ENCODE measurements at places on chromosomes 7 and 10.

DNA sequence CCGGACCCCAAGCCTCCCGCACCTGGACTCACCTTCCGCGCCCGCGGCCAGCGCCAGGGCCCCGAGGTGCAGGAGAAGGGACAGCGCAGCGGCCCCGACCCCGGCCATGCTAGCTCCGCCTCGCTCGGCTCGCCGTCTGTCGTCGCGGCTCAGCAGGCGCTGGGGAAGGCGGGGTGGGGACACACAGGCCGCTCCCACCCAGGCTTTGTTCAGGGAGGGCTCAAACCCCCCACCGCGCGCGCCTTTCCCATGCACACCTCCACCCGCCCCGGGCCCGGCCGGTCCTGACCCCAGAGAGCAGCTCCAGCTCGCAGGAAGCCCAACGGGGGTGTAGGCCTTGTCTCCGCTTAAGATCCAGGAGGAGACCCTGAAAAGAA lies at the start of gene KCP:
Gene KCP, minus strand, starts transcription at position 141 of the 377 bp plus-strand sequence. Its CDS starts 33 bp downstream, at position 108.
- DNase-seq: no peak

DNA sequence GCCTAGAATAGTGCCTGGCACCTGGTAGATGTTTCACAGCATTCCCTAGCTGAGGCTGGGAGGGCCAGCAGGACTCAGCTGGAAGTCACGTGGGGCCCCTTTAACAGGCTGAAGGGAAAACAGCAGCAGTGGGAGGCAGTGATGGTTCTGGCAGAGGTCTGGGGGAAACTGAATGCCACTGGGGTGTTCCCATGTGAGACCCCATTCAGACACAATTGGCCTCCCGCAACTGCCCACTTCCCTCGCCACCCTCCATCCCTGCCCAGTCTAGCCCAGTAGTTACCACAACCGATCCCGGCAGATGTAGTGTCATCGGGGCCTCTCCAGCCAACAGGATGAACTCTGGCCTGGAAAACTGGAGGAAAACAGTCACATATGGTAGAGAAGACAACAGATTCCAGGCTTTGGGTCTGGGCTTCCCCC lies 38.3 kb downstream of the FRMPD2 start:
- DNase-seq: no peak

GRCh38 chr10:124040451-124041188 lies 52.8 kb downstream of the CHST15 start:
- DNase-seq: no peak

DNA sequence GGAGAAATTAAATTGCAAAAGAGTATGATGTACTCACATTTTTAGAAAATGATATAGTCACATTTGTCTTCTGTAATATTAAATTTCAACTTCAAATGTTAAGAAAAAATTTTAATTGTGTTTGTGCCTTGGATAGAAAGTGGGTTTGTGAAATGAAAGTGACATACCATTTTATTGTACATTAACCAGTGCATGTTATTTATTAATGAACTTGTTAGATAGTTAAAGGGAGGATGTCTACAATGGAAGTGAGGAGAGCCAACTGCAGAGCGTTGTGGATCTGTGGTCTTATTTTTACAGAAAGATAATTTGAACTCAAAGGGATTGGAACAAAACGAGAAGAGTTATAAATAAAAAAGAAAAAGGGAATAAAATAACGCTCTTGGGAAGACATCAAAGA lies 291.7 kb downstream of the ARL4A start:
- no peak for DNase-seq

DNA sequence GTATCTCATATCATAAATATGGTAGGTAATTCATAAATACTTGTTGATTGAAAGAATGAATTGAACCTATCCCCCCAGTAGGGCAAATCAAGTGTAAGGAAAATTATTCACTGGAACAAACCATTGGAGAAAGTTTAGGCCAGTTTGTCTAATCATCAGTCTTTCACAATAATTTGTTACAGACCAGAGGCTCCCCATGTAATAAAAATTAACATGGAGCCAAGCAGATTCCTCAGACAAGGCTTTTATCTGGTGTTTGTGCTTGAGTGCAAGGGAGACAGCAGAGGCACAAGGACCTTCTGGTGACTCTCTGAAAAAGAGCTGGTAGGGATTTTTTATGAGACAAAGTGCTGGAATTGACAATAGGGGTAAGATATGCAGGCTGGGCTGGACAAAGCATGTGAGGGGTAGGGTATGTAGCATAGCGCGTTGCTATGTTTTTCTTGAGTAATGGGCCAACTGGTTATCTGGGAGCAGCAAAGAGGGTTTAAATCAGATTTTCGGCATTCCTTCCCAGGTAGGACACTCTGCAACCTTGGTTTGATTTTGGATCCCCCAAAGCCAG lies 7.8 kb upstream of the PANK1 start:
- DNase-seq: no peak

DNA sequence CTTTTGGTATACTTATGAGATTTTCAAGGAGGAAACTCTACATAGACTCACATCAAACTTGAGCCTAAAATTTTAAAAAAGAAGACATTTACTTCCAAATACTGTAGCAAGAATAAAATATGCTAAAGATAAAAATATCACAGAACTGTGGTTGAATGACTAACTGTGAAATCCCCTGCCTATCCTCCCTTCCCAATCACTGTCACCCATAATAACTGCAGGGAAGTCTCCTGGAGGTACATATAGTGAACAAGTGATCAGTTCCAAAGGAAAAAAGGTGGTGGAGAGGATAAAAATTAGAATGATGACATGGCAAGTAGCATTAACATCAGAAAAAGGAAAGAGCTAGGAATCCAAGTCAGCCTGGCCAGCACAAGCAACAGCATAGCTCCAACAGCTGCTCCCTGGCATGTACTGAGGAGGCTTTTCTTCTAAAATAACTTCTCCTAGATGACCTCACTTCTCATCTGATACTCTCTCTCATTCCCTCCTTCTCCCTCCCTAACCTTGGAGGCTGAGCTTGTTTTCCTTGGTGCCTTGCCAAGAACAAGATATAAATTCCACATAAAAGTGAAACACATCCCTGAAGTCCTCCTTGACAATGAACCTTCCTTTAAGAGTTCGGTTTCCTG lies 124.0 kb downstream of the IQUB start:
- DNase-seq: no peak

DNA sequence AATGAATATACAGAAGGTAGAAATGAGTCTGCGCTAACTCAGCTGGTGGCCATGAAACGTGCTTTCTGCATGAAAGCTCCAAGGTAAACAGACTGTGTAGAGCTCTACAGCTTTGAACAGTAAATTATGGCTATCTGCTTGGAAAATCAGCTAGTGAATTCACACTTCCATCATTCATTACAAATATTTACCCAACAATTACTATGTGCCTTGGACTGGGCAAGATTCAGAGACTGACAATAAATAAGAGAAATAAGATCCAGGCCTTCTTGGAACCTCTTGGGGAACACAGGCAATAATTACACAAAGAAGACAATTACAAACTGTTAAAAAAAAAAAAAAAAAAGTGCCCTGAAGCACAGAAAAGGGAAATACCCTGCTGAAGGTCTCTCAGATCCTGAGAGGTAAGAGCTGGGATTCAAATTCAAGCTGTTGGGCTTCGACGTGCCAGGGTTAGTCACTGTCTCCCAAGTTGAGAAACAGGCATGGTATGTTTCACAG lies 15.8 kb downstream of the TSPAN12 start:
- peak; percentile 6 for DNase-seq

GRCh38 chr7:83613232-83613631 lies 35.7 kb downstream of the SEMA3E start:
- no peak for DNase-seq

- no peak for DNase-seq
Observed at GRCh38 chr10:109976681-109977080, 31.1 kb upstream of the ADD3 start.

DNA sequence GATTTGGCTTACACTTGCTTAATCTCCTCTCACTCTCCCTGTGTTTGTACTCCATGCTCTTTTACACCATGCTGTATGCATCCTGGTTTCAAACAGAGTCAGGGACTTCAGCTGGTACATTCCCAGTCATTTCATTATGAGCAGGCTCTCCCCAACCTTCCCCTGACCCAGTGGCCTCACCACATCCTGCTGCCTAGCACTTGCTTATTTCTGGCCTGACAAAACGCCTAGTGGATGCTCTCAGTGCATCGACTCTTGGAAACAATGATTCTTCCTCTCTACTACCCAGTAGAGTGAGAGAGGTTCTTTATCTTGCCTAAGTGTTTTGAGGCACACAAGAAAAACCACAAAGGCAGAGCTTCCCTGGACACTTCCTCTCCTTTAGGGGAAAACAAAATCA lies 63.4 kb downstream of the CAV1 start:
- DNase-seq: no peak

- no peak for DNase-seq
Observed at GRCh38 chr10:8051851-8052257, 2.6 kb upstream of the GATA3 start.

DNA sequence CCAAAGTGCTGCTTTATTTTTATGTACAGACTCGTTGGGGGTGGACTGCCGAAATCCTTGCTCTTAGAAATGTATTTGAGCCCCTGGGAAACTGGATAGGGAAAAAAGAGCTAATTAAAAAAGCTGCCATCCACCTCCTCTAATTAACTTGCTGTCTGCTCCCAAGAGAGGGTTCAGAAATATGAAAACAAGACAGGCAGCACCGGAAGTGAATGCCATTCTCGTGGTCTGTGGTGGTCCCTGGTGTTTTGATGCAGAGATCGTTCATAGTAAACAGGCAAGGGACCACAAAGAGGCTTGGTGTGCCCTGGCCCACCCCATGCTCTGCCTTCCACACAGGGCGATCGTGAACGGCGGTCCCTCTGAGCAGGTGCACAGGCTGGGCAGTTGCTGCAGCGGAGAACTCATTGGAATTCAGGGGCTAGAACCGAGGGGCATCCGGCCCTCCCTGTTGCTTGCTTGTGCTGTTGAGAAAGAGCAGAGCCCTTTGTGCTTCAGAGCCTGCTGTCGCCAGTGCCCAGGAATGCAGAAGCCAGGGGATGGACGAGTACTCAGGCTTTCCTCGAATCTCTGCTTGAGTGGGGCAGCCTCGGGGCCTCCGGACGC lies 79.1 kb upstream of the BTBD16 start:
- no peak for DNase-seq

DNA sequence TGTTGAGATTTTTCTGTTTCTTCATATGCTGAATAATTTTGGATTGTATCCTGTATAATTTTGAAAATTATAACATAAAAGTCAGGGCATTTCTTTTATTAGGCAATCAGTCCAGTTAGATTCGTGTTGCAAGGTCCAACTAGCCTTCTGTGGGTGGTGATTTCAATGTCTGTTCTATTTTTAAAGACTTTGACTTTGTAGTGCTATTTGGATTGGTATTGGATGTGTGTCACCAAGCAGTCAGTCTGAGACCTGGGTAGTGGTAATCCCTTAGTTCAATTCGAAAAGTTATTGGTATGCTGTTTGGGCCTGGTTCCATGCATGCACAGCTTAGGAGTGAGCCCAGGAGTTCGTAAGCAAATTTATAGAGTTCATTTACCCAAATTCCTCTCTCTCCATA lies 82.2 kb downstream of the EPDR1 start:
- no peak for DNase-seq

- no peak for DNase-seq
Observed at GRCh38 chr10:97714401-97715258, 1.1 kb downstream of the MARVELD1 start.

GRCh38 chr7:51113560-51113959 lies 203.0 kb downstream of the COBL start:
- no peak for DNase-seq

GRCh38 chr7:157946398-157947060 lies 609.7 kb downstream of the DNAJB6 start:
- DNase-seq: no peak

DNA sequence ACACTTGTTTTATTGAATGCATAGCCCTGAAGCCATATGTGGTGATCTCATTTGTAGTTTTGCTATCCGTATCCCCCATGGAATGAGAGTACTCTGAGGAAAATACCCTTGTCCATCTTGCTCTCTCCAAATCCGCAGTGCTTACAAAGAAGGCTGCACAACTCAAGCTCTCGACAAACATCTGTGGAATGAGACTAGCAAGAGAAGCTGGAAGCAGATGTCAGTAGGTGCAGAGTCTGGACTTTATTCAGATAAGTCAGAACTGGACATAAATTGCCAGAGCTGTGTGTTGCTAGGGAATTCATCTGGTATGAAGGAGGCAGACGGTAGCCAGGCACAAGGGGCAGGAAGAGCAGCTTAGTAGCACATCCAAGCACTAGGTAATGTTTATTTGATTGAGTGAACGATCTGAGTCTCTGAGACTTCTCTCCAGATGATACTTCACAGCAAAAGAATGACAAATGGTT lies 1046.2 kb downstream of the XPNPEP1 start:
- DNase-seq: no peak

GRCh38 chr7:107551936-107552335 lies 11.8 kb downstream of the COG5 start:
- no peak for DNase-seq

DNA sequence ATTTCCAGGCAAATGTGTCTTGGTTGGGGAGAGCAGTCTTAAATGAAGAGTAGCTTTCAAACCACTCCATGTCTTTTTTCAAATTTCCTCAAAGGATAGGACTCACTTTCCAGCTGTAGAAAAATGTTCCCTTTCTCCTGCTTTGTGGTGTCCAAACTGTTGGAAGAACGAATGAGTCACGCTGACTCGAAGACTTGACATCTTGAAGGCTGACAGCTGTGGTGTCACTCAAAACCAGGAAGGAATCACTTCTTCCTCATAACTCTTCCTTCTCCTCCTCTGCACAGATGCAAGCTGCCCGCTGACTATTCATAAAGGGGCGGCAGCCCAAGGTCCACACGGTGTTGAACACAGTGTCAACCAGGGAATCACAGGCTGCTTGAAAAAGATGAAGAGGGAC lies 19.2 kb downstream of the PLA2G12B start:
- DNase-seq: no peak

- DNase-seq: no peak
Observed at GRCh38 chr7:7417851-7418250, 117.8 kb downstream of the COL28A1 start.

- no peak for DNase-seq
Observed at GRCh38 chr10:60135020-60135419, 228.7 kb upstream of the CCDC6 start.

DNA sequence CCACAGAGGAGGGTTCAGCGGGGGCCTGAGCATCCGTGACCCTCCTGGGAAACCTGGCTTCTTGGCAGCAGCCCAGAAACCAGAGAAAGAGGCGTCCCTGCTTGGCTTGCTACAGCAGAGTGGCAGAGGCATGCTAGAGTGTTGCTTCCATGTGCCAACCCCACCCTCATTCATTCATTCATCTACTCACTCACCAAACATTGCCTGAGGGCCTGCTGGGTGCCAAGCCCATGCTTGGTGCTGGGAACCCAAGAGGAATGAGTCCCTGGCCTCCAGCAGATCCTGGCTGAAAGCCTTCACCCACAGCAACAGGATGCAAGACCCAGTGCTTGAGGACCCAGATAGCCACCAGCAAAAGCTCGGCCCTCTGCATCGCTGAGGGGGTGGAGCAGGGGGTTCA lies 129.0 kb downstream of the CDH23 start:
- no peak for DNase-seq

DNA sequence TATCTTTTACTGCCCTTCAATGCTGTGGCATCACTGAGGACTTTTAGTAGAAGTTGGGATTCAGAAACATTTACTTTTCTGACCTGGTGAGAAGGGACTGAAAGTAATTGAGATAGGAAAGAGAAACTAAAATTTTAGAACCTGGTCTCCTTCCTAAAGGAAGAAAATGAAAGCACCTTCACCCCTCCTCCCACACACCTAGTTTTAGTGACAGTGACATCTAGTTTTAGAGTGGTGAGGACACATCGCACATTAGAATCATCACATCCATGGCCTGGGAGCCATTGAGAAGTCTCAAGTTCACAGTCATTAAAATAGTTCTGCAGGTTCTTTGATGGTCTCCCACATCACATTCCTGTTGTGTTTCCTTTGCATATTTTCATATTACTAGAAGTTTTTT lies 16.1 kb downstream of the TAS2R41 start:
- no peak for DNase-seq

GRCh38 chr10:24039315-24039714 lies 169.6 kb upstream of the KIAA1217 start:
- DNase-seq: no peak
